ENCODE measurements at places on chromosomes 6 and 20.

- DNase-seq, result no peak
These were observed 389.6 kb upstream of the JAG1 start for GRCh38 chr20:11063444-11063843.

DNA sequence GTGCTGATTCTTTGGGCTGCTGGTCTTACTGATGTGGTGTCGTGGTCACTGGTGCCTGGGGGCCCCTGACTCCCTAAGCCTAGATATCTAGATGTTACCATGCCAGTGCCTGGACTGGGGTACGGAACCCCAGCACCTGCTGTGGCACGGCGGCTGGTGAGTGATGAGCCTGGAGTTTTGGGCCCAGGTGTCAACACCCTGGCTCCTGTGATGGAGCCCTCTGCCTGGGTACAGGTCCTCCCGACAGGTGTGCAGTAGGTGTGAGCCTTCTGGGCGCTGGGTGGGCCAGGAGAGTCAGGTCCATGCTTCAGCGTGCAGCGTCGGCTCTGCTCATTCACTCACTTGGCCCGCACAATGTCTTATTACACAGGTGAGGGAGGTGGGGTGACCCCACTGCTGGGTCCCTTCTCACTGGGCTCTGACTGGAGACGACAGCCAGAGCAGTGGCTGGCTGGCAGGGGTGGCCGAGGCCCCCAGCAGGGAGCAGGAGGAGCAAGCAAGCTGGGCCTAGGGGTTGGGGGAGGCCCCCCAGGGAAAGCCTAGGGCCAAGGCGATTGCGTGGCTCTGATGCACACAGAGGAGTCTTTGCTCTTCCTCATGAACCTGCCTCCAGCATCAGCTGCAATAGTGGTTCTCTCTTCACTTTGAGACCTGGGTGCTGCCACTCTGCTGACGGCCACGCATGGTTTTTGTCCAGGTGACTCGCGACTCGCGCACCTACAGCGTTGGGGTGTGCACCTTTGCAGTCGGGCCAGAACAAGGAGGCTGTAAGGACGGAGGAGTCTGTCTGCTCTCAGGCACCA, 42.5 kb upstream of the SLC22A1 start:
- no peak for DNase-seq

GRCh38 chr20:61134296-61135030, 117.6 kb upstream of the CDH4 start:
- DNase-seq, result no peak

GRCh38 chr6:72969666-72970065, 255.6 kb downstream of the KHDC1L start:
- DNase-seq, result no peak

DNA sequence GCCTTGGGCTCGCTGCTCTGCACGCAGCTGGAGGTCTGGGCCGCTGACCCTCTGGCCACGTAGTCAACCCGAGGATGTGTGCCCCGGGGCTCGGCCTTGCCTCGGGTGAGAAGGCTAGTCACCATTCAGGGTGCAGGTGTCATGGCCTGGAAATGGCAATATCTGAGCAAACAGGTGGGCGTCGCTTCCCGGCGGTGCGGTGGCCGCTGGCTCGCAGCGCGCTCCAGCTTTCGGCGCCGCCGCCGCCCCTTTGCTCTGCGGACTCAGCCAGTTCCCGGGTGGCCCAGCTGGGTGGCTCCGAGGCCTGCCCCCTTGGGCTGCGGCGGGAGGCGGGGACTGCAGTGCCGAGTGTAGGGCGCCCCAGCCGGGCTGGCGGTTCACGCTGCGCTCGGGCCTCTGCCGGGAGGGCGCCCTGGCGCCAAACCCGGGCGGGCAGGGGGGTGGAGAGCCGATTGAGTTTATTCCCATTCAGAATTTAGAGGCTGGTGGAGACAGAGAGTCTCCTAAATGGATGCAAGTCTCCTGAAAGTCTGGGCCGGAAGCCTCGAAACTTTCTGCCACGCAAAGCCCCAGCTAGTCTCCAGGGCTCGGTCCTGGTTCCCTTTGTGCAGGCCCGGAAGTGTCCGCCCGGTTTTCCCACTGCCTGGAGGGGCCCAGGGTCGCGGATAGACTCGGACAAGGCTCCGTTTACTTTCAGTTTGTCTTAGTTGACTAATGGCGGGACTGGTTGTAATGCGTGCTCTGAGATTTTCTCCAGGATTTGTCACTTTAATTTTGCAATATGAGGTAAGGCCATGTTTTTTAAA, 11.3 kb upstream of the TFAP2A start:
- no peak for DNase-seq

DNA sequence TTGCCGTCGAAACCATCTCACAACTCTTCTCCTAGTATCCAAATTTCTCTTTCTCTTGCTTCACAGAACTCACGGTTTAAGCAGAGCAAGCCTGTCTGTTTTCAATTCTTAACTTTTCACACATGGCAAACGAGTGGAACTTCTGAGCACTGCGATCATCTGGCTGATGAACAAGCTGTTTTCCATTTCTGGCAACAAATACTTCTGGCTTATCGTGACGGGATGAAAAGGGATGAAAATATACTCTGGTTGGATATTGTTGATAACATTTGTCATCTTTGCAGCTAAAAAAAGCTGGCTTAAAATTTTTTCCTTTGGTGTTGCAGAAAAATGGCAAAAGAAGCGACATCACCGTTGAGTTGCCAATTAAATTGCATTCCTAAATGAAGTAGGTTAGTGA, 515.2 kb upstream of the JARID2 start:
- DNase-seq, result no peak

DNA sequence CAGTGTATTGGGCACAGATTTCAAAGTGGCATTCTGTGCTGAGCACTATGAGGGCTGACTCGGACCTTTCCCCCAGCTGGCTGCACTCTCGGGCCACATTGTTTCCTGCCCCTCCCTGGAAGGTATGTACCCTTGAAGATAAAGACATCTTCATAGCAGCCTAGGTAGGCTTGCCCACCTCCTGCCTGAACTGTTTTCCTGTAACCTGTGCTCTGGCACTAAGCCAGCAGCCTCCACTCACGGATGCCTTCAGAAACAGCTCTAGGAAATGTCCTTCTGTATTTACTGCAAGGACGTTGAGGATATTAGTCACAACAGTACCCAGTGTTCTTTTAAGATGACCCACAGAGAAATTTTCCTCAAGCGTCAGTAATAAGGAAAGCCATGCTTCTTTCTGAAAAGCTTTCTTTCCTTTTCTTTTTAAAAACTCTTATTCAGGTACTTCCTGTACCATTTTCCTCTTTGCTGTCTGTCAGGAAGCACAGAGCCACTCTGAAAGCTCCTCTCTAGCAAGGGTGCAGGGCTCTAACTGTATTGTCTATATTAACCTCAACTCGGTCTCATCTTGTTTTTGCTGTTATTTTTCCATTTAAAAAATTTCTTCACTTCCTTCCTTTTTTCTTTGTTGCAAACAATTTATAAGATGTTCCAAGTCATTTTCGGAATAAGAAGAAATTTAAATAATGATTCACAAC, 43.5 kb downstream of the TTI1 start:
- DNase-seq, result no peak

DNA sequence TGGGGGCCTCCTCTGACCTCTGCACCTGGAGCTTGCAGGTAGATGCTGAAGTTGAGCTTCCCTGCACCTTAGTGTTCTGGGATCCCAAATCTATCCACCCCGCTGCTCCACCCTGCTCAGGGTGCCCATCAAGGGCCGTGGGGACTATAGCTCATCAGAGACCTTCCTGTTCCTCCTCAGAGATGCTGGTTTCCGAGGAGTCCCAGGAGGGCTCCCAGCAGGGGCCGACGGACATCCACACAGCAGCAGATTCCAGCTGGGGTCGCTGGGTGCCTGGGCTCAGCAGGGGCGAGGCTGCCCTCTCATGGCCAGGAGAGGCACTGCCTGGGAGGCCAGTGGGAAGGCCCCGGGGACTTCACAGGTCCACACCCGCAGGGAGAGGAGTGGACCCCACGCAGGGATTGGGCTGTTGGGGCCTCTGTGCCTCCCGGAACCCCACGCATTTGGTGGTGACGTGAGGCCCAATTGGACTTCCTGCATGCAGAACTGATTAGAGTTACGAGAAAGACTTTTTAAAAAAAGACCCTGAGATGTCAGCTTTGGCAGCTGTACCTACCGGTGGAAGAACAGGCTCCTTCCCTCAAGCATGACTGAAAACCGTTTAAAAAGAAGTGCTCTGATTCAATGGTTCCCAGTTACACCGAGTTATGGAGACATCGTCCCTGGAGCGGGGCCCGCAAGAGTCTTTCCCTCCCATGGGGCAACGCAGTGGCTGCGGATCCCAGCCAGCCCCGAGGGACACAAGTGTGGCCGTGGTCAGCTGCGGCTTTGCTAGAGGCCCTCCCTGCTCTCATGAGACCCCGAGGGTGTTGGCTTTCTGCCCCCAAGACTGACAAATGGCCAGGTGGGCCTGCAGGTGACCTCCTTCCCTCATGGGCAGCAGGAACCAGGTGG, 25.3 kb upstream of the SLCO4A1 start:
- no peak for DNase-seq

DNA sequence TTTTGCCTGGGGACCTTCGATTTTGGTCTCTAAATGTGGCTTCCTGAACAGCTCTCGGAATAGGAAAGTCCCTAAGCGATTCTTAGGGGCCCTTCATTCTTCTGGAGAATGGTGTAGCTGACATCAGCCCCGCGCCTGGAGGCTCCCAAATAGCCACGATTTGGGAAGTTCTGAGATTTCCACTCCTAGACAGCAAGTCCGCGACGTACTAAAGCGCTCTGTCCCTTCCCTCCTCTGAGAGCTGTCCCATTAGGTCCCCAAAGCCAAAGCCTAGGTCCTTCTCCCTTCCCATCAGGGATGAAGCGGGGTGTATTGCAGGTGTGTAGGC, 756 bp downstream of the MOXD1 start:
- DNase-seq, result no peak

- DNase-seq, result no peak
These were observed 159.4 kb upstream of the SPTLC3 start for GRCh38 chr20:12849225-12849910.
